ENCODE measurements at places on chromosomes 6 and 20. TPM values are rescaled to one million over a fixed set of nuclear protein-coding genes. Genes with fewer than 3 reads are reported as not detected.

Gene NOL4L
- total RNA-seq: 1.5 TPM

Gene SLC2A4RG
- total RNA-seq: 18.2 TPM

Gene ADGRB3
- 0.77 TPM for total RNA-seq

Gene ACTL10
- total RNA-seq: 2.0 TPM

Gene TLDC2
- under 0.01 TPM for total RNA-seq

All from fibroblast of lung (primary cell).